ENCODE measurements at places on chromosomes 4 and X.

- no peak for DNase-seq
Measured at GRCh38 chr4:124025000-124025399, 628.4 kb downstream of the SPRY1 start.

GRCh38 chr4:155676430-155676825, 9.8 kb downstream of the GUCY1A1 start:
- DNase-seq: no peak

- no peak for DNase-seq
Measured at GRCh38 chr4:84718699-84719098, 135.8 kb downstream of the CDS1 start.

DNA sequence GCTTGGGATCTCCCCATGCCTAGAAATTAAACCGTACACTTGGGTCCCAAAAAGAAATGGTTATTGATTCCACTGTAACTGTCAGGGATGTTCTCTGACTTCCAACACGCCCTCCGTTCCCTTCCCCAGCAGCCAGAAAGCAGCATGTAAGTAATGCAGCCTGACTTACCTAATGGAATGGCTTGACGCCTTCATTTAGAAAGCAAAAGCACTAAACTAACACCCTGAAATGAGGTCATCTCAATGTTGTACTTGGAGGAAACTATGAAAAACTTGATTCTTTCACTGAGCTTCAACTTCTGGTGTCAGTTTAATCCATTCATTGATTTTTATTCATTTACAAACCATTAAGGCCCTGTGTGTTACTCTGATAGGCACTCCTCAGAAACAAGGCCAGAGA, 110.8 kb upstream of the NOCT start:
- no peak for DNase-seq

DNA sequence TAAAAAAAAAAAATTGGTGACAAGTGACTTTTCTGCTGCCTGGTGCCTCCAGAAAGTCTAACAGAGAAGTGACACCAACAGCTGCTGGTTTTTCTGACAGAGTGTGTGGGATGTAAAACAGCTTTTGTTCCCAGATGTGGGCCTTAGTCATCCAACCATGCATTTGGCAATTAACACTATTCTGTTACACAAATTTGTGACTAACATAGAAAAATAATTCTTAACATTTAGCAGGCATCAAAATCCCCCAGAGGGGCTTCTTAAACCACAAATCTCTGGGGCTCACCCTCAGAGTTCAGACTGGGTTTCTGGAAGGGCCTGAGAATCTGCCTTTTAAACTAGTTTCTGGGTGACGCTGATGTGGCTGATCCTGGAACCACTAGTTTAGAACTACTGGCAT, 100.5 kb upstream of the PCDH7 start:
- no peak for DNase-seq

DNA sequence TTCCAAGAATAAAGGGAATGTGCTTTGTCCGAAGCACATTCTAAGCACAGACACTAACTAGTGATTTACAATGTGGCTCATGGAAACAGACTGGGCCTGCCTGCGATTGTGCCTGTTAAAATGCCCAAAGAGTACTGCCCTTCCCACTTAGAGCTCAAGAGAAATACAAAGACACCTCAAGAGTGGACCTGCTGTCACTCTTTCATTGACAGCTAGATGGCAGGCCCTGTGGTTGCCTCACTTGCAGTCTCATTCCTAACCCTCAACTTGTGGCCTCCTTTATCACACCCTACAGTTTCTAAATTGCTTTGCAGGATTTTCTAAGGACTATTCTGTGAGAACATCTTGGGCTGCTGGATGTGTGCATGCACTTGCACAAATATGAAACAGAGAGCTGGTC, 331.0 kb upstream of the EMCN start:
- no peak for DNase-seq

GRCh38 chrX:78104447-78105176, 564 bp downstream of the PGK1 start:
- no peak for DNase-seq

- DNase-seq: no peak
Measured at GRCh38 chr4:145298885-145299284, 118.5 kb upstream of the OTUD4 start.

DNA sequence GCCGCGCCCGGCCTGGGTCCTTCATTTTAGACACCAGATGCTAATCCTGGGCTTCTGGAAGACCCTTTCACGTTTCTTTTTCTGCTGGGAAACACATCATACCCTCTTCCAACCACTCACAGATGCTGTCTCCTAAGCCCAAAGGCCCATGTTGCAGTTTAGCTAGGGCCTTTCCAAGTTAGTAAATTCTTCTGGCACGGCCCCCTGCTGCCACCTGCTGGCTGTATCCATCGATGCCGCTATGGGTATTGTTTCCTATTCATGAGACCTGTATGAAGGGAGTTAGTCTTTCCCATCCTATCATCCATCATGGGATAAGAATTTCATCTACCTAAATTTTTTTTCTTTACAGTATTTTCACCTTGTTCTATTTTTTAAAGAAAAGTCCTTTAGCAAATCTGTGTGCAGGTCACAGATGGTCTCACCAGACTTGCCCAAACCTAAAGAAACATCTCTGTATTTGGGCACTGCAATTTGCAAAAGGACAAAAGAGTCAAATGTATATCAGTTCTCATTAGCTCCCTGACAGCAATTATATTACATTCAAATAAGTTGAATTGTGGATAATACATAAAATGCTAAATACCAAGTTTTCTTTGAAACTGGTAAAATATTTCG, 37.8 kb upstream of the SLC9A7 start:
- DNase-seq: peak; percentile 57

GRCh38 chr4:105462576-105462975, 11.3 kb downstream of the PPA2 start:
- no peak for DNase-seq

- no peak for DNase-seq
Measured at GRCh38 chr4:96248225-96248624, 408.3 kb downstream of the PDHA2 start.

DNA sequence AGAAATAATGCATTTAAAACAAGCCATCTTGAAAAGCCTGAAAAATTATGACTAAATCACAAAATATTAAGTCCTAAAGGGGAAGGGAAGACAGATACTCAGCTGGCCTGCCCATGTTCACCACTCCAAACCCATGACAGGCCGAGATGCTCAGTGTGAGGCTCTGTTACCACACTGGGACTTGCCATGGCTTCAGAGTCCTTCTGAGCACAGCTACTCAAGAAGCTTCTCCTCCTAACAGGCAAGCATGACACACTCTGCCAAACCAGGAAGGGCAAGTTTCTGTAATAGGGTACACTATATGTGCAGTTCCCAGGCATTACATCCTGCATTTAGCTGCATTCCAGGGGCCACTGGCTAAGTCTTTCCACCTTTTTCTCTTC, 34.0 kb upstream of the CYBB start:
- peak; percentile 18 for DNase-seq

DNA sequence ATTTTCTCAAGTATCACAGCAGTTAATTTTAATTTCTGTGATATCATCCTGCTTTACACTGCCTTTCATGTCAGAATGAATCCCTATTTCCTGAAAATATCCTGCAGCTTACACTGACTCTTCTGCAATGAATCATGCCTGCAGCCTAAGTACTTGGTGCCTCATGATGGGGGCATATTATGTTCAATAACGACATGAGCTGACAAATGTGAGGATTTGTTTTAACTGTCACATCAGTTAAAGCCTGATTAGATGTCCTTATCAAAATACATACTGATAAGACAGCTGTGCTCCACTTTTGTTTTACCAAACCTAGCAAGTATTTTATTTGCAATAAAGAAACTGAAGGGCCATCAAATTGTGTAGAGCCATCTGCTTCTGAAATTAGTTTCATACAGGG, 359.9 kb upstream of the AGA start:
- no peak for DNase-seq

DNA sequence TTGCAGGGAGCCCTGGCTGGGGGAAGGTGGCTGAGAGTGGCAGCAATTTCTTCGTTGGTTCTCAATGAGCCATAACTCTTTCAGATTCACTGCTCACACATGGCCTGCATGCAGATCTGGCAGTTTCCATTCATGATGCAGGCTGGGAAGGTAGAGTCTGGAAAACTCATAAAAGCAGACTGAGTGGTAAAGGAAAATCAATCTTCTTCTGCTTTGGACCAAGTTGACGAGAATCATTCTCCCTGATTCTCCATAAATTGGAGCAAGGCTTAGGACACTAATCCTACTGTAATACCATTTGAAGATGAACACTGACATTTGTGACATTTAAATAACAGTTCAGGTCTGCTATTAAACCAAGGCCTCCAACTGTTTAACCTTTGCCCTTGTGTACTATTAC, 35.3 kb upstream of the HAND2 start:
- DNase-seq: no peak

- DNase-seq: peak; percentile 72
Measured at GRCh38 chr4:2281575-2282343, 19.9 kb upstream of the MXD4 start.

DNA sequence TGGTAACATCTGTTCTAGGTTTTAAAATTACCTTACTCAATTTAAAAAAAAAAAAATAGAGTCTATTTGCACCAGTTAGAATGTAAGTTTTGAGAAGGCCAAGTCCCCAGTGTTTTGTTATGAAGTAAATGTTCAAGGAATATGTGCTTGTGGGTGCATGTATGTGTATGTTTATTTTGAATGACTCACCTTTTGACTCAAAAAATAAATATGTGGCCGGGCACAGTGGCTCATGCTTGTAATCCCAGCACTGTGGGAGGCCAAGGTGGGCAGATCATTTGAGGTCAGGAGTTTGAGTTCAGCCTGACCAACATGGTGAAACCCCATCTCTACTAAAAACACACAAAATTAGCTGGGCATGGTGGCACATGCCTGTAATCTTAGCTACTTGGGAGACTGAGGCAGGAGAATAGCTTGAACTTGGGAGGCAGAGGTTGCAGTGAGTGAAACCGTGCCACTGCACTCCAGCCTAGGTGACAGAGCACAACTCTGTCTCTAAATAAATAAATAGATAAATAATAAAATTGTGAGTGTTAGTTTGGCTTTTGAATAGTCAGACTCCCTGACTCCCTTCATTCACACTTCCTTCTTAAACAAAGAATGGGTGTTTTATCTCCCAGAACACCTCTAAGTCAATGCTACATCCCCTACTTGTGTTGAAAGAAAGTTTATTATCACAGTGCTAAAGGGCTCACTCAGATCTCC, 511.3 kb upstream of the PCDH7 start:
- DNase-seq: no peak

- no peak for DNase-seq
Measured at GRCh38 chr4:74658116-74658515, 136.2 kb downstream of the BTC start.

- DNase-seq: no peak
Measured at GRCh38 chrX:138917781-138918180, 206.3 kb upstream of the FGF13 start.

- no peak for DNase-seq
Measured at GRCh38 chr4:139368998-139369397, 66.7 kb upstream of the NDUFC1 start.

- DNase-seq: no peak
Measured at GRCh38 chrX:68203211-68203610, 230.1 kb downstream of the OPHN1 start.

GRCh38 chrX:104745152-104745551, 179.2 kb downstream of the IL1RAPL2 start:
- DNase-seq: no peak

DNA sequence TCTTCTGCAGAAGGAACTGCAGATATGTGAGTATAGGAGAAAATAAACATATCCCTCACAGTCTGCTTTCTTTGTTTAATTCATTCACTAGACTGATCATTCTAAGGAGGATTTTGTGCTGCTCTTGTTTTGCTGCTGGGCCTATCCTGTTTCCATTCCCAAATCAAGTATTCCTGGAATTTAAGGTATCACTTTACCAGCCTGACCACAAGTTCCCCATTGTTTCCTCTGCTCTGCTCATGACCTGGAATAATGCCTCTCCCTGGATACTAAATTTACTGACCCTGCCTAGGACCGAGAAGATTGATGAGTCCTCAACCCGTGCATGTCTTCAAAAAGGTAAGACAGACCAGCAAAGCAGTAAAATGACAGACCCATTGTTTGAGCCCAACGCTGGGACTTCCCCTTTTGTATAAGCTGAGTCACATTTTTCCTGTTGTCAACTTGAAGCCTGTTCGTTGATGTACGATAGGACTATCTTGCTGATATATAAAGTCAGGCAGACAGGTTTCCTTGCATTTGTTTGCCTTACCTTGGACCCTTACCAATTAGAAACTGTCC, 85.5 kb upstream of the TET2 start:
- DNase-seq: peak; percentile 37

DNA sequence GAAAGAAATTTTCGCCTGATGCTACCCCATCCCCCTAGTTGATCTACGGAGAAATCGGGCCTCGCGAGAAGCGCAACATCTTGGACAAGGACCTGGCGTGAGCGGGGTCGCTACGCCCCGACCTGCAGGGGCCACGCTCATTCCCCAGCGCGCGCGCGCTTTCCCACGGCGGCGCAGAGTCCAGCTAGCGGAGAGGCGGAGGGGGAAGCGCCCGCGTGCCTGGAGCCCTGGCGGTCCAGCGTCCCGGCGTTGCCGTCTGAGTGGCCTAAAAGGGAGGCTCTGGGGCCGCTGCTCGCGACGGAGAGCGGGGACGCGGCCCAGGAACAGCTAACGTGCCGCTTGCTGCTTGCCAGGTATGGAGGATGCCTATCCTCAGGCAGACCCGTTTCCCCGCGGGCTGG, 6.0 kb upstream of the SOX3 start:
- no peak for DNase-seq

GRCh38 chr4:121070274-121070673, 2.1 kb downstream of the NDNF start:
- DNase-seq: no peak

DNA sequence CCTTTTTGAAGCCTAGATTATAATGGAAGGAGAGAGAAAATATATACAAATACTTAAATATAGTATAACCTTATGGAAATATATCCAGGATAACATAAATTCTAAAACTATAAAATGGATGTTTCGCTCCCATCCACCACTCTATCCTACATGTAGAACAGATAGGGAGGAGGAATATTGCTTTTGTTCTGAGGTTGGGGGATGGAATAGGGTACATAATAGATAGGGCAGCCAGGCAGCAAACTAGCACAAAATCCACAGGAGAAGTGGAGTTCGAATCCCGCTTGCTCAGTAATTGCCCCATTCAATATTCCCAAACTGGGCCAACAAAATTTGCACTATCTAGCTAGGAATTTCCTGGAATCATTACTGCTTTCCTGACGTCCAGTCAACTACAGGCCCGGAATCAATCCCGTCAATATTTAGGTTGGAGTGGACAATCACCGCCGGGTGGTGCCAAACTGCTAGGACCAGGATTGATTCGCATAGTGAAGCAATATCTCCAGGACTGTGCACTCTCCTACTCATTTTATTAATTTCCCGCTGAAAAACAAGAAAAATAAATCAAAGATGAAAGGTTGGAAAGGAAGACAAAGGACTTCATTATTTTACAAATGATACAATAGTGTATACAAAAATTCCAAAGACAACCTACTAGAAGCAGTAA, 40.4 kb upstream of the PAPSS1 start:
- DNase-seq: no peak

- DNase-seq: no peak
Measured at GRCh38 chr4:89363786-89364185, 56.2 kb upstream of the GPRIN3 start.

GRCh38 chrX:74506317-74507115, 85.2 kb downstream of the SLC16A2 start:
- DNase-seq: peak; percentile 75

Data from stimulated activated naive B cell treated with anti-CD40 and anti-IgM and Interleukin-4, amounts not matched to agents 10 μg/mL and 1 μg/mL and 100 μg/mL, for 72 hours (primary cell).